ENCODE measurements at places on chromosomes 12 and 14.

DNA sequence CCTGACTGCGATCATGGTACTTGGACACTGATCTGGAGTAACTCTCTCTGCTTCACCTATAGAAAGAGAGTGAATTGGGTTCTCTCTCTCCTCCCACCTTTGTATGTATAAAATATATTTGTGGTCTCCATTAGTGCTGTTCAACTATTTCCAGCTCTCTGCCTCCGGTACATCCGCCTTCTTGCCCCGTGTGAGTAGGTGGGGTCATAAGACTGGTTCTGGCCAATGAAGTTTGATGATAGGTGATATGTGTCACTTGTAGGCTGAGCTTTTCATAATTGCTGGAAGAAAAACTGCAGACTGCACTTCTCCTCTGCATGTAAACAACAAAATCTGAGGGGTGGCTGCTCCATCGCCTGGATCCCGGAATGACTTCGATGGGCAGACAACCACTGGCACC, 210.4 kb downstream of the EXOC5 start:
- DNase-seq = no peak

DNA sequence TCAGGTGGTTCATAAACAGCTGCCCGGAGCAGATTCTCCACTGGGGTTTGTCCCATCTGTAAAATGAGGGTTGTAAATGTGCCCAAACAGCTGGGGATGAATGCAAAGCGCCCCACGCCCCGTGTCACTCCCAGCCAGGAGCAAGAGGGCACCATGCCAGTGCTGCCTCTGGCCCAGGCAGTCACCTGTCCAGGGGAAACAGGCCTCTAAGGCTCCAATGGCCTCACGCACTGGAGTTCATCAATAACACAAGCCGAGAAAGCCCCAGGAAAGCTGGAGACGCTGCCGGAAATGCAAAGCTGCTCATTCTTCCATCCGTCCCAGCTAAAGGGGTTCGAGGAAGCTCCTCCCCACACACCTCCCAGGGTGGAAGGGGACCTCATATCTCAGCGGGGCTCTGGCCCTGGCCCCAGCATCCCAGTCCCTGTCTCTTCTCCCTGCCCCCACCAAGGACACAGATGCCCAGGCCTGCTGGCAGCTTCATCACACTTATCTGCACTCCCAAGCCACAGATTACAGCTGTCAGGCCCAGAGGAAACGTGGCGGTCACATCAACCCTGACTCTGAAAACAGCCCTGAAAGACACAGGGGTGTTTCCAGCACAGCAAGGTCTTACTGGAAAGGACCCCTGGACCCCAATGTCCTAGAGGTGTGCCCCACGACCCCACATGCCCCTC, 21.5 kb downstream of the SCARB1 start:
- DNase-seq = no peak

DNA sequence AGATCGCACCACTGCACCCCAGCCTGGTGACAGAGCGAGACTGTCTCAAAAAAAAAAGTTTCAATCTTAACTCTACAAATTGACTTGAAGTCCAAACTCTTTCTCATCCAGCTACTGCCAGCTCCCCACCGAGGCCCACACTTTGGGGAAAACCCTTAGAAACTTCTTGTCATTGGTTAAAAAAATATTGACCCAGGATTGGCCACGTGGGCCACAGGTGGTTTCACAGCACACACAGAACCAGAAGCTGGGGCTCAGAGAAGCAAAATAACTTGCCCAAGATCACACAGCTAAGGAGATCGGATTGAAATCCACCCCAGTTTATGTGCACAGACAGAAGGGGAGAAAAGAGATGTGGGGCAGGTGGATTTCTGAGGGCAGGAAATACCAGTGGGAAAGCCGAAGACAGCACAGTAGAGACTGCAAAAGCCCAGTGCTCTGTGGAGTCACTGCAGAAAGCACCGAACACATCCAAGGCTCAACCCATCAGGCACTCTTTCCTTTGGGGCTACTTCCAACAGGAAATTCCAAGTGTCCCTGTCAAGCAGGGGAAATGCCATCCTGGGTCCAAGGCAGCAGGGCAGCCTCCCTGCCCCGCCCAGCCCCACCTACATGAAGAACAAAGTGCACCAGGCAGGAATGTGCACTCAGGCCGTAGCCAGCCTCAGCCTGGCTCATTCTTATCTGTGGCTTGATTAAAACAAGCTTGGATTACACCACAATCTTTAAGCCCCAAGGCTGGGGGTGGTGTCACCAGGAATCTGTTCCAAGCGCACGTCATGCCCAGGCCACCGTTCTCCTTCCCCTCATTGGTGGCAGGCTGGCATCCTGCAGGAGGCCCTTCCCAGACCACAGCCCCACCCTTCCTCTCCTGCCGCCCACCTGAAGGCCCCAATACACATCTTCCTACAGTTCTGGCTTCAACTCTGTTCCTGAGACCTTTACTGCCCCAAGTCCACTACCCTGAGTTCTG, 72.5 kb downstream of the ITPK1 start:
- DNase-seq = no peak

- DNase-seq = no peak
Observed at GRCh38 chr14:86404425-86404824, 874.5 kb downstream of the FLRT2 start.

- no peak for DNase-seq
Observed at GRCh38 chr14:77790566-77791224, 9.2 kb upstream of the ADCK1 start.

DNA sequence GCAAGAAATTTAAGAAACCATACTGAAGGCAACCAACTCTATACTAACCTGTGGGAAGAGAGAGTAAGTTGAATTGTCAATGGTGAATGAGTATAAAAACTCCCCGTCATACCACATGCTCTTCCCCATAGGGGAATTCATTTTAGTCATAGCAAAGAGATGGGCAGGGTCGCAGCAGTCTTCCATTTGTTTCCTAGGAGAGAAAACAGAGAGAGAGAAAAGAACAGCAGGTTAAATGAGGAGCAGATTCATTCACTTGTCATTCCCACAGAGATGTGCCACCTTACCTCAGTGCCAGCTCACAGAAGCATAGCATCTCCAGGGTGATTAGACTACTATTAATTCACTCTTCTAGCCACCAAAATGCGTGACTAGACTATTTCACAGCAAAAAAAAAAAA, 47.4 kb downstream of the ST8SIA1 start:
- no peak for DNase-seq

- DNase-seq = no peak
Observed at GRCh38 chr14:59190372-59190771, 1.9 kb downstream of the DAAM1 start.

GRCh38 chr14:94193776-94194175, 19.7 kb downstream of the PPP4R4 start:
- no peak for DNase-seq

GRCh38 chr12:13117029-13117428, 13.6 kb upstream of the GSG1 start:
- DNase-seq = no peak

GRCh38 chr12:119447618-119448017, 113.1 kb downstream of the CCDC60 start:
- DNase-seq = no peak

- no peak for DNase-seq
Observed at GRCh38 chr12:47878918-47879481, 25.8 kb downstream of the VDR start.

DNA sequence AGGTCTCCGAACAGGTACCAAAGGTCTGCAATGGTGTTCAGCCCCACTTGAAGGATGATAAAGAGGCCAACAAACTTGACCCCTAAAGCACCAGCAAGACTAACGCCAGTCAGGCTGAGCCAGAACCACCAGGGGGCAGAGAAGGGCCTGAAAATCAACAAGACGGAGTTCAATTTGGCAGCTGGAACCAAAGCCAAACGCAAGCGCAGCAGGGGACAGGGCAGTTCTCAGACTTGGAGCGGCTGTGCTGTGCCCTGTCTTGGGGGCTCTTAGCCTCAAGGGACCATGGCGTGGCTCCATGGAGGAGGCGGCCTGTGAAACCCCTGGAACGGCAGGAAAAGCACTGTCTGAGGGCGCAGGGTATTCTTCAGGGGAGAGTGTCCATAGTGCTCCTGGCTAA, 19.6 kb downstream of the POMT2 start:
- peak; percentile 74 for DNase-seq

DNA sequence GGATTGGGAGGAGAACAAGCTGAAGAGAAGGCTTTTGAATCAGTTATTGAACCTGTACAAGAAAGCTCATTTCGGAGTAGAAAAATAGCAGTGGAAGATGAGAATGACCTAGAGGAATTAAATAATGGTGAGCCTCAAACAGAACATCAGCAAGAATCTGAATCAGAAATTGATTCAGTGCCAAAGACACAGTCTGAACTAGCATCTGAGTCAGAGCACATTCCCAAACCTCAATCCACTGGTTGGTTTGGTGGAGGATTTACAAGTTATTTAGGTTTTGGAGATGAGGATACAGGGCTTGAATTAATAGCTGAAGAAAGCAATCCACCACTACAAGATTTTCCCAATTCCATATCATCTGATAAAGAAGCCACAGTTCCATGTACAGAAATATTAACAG, 13.5 kb downstream of the MIA2 start:
- no peak for DNase-seq

- no peak for DNase-seq
Observed at GRCh38 chr12:3376779-3377455, 114.1 kb upstream of the PRMT8 start.

- DNase-seq = no peak
Observed at GRCh38 chr12:113267621-113268020, 46.4 kb downstream of the TPCN1 start.

DNA sequence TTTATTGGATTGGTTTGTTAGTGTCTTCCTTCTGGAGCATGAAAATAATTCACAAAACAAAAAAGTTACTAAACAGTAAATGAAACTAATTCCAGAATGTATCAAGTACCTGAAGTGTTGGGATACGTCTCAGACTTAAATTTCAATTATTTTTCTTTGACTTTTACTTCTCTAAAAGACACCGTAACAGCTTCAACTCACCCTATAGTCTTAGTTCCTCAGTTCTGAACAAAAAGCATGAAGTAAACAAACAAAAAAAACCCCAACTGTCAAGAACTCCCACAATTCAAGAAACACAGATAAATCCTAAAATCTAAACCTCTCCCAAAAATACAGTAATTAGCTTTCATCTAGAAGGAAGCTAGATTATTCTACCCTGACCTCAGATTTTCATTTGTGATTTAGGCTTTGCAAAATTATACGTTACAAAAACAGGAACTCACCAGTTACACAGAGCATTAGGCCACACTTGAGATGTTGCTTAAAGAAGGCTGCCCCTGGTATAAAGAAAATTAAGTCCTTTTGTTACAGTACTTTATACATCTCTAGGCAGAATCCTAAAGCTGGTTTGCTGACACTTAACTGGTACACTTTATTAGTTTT, 10.2 kb downstream of the HEATR5A start:
- DNase-seq = no peak

- DNase-seq = peak; percentile 35
Observed at GRCh38 chr12:29073631-29074239, 75.3 kb upstream of the FAR2 start.

Measured in activated CD4-positive, alpha-beta T cell treated with anti-CD3 and anti-CD28 coated beads, Interleukin-2, amount 10 ng/mL, durations not matched to agents 7 days and 5 days (primary cell).